ENCODE measurements at places on chromosomes 1 and 21. TPM values are rescaled to one million over a fixed set of nuclear protein-coding genes. Genes with fewer than 3 reads are reported as not detected.

The HFM1 gene
- 0.23 TPM for polyA plus RNA-seq

The EPHB2 gene
- 0.67 TPM for polyA plus RNA-seq

The LRRC53 gene
- polyA plus RNA-seq: not detected

The TMEM51 gene
- 17.9 TPM for polyA plus RNA-seq

All from adipose tissue (tissue), 3 donors.